Sciatic nerve (tissue), 2 donors: ENCODE measurements at places on chromosomes 11 and 22. TPM values are rescaled to one million over a fixed set of nuclear protein-coding genes. Genes with fewer than 3 reads are reported as not detected.

GRCh38 chr11:19071255-19071654 lies 10.7 kb upstream of the MRGPRX2 start:
- peak; percentile 73 for DNase-seq

DNA sequence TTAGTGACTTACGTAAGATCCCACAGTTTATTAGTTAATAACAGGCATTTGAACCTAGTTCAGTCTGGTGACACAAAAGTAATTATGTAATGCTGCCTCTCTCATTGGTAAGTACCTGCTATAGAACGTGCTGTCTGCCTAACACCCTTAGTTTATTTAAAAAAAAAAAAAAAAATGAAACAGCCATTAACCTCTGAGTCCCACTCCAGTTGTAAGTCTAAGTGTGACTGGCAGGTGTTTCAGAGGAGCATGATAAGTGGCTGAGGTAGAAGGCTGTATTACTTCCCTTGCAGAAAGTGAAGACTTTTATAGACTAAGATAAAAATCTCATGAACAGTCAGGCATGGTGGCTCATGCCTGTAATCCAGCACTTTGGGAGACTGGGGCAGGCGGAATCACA lies 140.5 kb downstream of the TRIM44 start:
- DNase-seq, result no peak

GRCh38 chr11:107018219-107018901 lies at the start of gene GUCY1A2:
GUCY1A2 (minus strand) TSS chr11:107018476; CDS start chr11:107018055, 421 bp downstream.
- DNase-seq, result no peak

DNA sequence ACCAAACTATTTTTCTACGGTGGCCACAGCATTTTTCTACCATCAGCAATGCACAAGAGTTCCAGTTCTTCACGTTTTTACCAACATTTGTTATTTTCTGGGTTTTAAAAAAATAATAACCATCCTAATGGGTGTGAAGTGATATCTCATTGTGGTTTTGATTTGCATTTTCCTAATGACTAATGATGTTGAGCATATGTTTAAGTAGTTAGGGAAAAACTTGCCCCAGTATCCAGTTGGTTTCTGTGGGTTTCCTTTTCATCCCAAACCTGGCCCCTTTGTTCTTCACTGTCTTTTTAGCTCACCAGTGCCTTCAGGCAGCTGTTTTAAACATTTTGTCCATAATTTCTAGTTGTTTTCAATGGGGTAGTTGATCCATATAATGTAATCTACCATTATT lies 14.7 kb upstream of the PTS start:
- DNase-seq, result no peak

GRCh38 chr11:123183391-123184099 lies 11.5 kb downstream of the CLMP start:
- no peak for DNase-seq

The TRIM77 gene
- total RNA-seq, result not detected

The OR8G5 gene
- total RNA-seq, result not detected

The C11orf65 gene
- 1.7 TPM for total RNA-seq

The LGALS1 gene
- total RNA-seq, result 1,269 TPM
